Suppressor macrophage treated with lipopolysaccharide for 1 hour (primary cell): ENCODE measurements at places on chromosomes 16 and 17.

GRCh38 chr16:49158029-49158642 is 123.5 kb downstream of the CBLN1 start:
- DNase-seq = peak; percentile 3

DNA sequence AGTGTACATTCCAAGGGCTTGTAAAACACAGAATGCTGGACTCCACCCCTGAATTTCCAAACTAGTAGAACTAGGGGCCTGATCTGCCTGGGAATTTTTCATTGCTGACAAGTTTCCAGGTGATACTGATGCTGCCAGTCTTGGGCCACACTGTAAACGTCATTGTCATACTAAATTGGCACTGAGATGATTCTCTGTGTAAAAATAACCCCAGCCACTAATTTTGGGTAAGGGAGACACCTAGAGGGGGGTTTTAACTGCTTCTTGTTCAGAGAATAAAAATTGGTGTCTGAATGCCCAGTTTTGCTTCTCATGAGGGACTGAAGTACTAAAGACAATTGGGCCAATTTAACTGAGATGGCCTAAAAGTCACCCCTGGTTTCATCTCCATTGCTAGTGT is 5.0 kb upstream of the CDH13 start:
- DNase-seq = no peak

GRCh38 chr17:82636626-82637598 is 11.3 kb downstream of the WDR45B start:
- DNase-seq = no peak

DNA sequence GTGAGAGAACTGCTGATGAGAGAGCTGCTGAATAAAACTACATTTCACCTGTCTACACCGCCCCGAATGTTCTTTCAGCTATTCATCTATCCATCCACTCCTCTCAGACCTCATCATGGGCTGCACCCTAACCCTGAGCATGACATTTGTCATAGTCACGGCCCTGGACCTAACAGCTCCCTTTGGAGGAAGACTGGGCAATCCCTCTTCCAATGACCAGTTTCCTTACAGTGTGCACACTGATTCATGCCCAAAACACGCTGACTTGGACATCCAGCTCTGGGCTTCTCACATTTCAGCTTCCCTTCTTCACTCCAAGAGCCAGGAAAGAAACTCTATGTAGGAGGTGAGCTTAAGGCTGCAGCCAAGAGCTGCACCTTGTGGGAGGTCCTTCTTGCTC is 41.8 kb upstream of the ARL4D start:
- peak; percentile 43 for DNase-seq

DNA sequence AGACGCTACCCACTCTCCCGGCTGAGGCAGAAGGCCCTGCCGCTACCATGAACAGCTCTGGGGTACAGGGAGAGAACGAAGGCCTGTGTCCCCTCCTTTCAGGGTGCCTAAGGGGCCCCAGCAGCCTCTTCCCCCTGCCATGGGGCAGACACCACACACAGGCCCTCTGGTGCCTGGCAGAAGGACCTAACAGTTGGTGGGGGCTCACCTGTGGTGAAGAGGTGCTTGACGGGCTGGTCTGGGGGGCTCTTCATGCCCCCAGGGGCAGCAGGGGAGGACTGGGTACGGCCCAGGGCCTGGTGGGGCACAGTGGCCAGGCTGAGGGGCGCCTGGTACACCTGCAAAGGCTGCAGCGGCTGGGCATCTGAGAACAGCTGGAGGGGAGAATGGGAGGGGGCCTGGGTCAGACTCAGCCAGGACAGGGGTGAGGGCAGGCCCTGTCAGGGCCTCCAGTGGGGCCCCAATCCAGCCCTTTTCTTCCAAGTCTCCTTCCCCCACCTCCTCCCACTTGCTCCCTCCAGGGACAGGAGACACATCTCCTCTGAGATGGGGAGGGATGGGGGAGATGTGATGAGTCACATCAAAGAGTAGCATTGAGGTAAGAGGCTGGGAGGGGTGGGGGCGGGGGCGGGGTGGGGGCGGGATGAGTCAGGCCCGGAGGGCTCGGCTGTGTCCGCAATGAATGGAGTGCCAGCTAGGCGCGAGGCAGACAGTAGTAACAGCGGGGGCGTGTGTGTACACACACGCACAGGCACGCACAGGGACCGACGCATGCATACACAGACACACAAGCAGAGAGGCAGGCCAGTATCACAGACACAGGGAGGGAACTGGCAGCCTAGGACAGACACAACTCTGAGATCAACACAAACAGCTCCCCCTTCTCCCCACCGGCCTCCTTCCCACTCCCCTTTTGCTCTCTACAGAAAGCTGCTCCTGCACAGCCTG is 16.1 kb downstream of the G6PC3 start:
- peak; percentile 58 for DNase-seq

DNA sequence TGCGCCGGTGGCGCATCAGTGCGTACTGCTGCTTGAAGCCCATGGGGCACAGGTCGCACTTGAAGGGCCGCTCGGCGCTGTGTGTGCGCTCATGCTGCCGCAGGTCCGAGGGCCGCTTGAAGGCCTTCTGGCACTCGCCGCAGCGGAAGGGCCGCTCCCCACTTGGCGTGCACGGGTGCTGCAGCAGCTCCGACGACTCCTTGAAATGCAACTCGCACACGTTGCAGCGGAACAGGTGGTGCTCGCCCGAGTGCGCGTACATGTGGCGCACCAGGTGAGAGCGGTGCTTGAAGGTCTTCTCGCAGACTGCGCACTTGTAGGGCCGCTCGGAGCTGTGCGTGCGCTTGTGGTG is 3.3 kb downstream of the ZNF319 start:
- no peak for DNase-seq

DNA sequence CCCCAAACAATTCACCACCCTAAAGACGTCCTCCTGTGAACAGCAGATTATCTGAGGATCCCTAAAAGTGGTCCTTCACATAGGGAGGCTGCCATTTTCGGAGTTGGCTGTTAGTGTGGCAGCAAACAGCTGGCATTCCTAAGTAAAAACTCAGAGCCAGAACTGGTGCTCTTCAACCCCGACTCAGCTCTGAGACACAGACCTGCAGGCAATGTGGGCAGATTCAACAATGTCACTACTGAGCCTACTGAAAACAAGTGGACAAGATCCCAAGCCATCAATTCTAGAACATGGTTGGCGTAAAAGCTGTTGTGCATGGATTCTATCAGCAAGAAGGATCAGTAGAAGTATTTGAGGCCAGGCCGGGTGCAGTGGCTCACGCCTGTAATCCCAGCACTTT is 247.2 kb downstream of the NTN1 start:
- DNase-seq = no peak

DNA sequence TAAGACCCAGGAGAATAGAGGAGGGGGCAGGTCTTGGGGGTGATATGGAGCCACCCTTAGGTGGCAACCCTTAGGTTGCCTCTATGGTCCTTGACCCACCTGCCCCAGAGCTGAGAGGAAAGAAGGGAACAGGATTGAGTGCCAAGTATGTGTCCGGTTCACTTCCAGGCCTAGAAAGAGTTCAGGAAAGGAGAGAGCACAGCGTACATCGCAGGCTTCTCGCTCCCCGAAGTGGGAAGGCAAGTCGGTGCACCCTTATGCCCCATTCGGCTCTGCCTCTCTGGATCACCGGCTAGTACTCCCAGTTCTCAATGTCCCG is 631 bp downstream of the SP6 start:
- no peak for DNase-seq

DNA sequence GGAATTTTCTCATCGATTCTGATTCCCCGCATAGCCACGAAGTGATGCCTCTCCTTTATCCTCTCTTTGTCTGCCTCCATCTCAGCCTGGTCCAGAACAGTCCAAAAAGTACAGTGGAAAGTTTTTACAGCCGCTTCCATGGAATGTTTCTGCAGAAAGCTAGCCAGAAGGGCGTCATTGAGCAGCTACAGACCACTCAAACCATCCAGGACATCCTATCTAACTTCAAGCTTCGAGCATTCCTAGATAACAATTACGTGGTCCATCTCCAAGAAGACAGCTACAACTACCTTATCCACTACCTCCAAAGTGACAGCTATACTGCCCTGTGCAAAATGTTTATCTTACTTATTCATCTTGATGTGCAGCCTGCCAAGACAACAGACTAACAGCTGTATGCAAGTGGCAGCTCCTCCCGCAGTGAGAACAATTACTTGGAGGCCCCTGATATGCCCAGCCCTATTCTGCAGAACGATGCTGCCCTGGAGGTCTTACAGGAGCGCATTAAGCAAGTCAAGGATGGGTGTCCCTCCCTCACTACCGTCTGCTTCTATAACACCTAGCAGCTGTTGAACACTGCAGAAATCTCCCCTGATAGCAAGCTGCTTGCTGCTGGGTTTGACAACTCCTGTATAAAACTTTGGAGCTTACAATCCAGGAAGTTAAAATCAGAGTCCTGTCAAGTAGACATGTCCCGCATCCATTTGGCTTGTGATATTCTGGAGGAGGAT is 38.9 kb downstream of the SLFN12L start:
- DNase-seq = no peak

DNA sequence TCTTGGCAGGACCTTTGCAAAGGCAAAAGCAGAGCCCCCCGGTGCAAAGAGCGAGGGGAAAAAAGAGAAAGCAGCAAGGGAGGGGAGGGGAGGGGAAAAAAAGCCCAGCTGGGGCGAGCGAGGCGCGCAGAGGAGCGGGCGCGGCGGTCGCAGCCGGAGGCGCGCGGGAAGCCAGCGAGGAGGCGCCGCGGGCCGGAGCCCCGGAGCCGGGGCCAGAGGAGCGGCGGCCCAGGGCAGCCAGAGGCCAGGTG is 129 bp downstream of the IRX5 start:
- no peak for DNase-seq

DNA sequence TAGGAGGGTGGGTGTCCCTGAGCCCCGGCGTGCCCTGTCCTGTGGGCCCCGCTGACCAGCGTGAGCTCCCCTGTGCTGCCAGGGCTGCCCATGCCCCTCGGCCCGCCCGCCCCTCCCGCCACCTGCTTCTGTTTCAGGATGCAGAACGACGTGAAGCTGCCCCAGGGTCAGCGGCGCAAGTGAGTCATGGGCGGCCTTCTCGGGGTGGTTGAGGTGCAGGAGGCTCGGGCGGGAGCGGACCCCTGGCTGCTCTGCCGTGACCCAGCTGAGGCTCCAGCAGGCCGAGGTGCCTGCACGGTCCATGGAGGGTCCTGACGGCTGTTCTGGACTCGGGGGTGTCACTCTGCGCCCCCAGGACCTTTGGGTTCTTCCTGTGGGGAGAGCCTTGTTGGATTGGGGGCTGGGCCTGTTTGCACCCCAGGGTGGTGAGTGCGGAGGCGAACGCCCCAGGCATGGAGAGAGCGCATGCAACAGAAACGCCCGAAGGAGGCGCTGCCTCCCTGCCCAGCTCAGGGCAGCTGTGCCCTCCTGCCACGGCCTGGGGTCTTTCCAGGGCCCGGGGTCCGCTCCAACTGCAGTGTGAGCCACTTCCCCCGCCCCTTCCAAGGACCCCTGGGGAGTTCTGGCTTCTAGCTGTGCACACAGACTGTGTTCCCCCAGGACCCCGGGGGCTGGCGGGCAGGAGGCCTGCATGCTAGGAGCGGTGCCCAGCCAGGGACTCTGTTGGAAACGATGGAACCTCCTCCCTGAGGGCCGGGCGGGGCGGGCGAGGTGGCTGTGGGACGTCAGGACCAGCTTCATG is 4.0 kb downstream of the SLC25A10 start:
- no peak for DNase-seq

DNA sequence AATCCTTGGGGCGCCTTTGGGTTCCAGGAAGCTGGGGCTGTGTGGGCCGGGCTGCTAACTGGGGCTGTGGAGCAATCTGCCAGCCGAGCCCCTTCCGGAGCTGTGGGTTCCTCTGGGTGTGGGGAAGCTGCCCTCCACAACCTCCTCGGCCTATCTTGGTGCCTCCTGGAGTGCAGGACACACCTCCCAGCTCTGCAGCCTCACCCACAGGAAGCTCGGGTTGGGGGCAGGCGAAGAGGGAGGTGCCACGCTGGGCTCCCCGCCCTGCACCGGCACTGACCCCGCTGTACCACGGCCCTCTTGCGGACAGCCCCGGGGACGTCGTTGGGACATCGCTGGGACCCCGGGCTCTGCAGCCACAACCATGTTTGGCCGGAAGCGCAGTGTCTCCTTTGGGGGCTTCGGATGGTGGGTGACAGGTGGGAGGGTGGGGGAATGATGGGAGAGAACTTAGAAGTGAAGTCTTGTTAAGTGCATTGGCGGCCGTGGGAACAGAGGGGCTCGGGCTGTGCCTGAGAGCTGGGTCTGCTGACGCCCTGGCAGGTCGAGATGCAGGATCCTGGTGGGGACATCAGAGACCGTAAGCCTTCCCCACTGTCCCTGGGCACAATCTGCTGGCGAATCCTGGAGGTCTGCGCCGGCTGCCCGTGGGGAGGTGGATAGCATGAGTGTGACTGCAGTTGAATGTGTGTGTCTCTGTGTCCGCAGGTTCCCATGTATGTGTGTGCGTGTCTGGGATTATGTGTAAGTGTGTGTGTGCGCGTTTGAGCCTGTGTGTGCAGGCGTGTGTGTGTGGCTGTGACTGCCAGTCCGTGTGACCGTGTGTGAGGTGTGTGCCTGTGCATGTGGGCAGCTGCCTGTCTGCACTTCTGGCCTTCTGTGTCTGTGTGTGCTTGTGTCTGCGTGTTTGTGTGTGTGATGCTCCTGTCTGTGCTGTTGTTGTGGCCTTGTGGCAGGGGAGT is at the start of gene RAP1GAP2:
RAP1GAP2 (plus strand) TSS at position 275 of the 962 bp plus-strand sequence; CDS start at position 365, 90 bp downstream.
- DNase-seq = peak; percentile 92

GRCh38 chr16:60905811-60906210 is 1130.4 kb downstream of the CDH8 start:
- DNase-seq = no peak

DNA sequence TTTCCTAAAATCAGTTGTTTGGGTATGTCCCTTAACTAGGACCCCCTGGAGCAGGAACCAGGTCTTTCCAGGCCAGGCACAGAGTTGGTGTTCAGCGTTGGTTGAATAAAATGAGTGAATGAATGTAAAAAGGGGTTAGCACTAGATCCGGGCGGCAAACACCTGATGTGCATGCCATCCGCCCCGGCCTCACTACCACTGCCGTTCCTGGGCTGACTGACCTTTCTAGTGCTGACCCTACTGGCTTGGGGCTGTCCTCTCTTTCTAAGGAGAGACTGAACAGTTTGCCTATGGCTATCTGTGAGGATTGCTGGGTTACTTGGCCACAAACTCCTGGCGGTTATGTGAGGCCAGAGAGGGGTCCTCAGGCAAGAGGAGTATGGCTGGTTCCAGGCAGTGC is 10.1 kb upstream of the PHF12 start:
- DNase-seq = no peak

GRCh38 chr17:1365445-1366039 is 34.5 kb downstream of the YWHAE start:
- DNase-seq = peak; percentile 92

GRCh38 chr17:17139972-17140589 is 66.1 kb downstream of the PLD6 start:
- DNase-seq = no peak

- peak; percentile 49 for DNase-seq
Measured at GRCh38 chr17:28792877-28793661, 49.3 kb downstream of the TRAF4 start.

DNA sequence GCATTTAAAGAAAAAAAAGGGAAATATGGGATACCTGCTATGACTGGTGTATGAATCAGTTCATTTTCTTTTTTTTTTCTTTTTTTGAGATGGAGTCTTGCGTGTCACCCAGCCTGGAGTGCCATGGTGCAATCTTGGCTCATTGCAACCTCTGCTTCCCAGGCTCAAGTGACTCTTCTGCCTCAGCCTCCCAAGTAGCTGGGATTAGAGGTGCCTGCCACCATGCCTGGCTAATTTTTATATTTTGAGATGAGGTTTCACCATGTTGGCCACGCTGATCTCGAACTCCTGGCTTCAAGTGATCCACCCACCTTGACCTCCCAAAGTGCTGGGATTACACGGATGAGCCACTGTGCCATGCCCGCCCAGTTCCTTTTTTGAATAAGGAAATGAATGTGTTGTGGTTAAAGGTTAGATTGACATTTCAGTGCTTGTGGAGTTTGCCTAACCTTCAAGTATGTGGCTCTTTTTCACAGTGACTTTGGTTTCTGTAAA is 7.7 kb downstream of the HAPSTR1 start:
- peak; percentile 77 for DNase-seq

- no peak for DNase-seq
Measured at GRCh38 chr17:81858170-81858966, 2.0 kb downstream of the P4HB start.
